ENCODE measurements at places on chromosomes 4 and X.

- DNase-seq, result no peak
Observed at GRCh38 chr4:112857461-112857860, 192.0 kb upstream of the ANK2 start.

DNA sequence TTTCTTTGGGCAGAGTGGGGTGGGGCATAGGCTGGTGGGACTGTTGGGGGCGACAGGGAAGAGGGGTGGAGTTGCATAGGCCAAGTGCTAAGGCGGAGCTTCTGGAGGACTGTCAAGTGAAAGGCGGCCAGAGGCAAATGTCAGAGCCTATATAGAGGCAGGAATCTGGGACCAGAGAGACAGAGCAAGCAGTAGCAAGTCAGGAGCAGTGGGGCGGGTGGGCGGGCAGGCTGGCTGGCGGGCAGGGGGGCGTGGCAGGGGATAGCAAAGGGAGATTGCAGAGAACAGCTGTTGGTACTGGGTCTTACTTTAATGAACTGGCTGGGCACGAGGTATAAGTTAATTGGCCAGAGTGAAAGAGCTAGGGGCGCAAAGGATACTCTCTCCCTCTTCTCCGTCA is 89.8 kb downstream of the RTL9 start:
- no peak for DNase-seq

GRCh38 chr4:136505020-136505419 is 1027.3 kb downstream of the PCDH18 start:
- no peak for DNase-seq

DNA sequence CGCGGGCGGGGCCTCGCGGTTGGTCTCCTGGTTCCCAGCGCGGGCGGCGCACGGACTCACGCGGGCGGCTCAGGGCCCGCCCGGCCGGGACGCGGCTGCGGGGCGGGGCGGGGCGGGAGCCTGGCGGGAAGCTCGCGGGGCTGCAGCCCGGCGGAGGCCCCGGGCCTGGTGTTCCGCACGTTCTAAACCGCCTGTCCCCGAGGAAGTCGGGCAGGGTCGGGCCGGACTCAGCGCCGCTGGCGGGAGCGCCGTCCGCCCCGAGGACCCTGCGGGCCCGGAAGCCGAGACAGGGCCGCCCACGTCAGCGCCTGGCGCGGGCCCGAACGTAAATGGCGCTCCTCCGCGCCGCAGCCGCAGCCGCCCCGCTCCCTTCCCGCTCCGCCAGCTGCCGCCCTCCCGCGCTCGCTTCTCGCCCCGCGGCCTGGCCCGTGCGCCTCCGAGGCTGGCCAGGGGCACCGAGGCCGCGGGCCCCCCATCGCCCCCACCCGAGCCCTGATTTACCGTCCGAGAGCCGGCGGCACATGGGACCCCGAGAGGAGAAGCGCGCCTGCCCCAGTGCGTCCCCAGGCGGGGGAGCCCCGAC is 309 bp upstream of the CTBP1 start:
- peak; percentile 85 for DNase-seq

DNA sequence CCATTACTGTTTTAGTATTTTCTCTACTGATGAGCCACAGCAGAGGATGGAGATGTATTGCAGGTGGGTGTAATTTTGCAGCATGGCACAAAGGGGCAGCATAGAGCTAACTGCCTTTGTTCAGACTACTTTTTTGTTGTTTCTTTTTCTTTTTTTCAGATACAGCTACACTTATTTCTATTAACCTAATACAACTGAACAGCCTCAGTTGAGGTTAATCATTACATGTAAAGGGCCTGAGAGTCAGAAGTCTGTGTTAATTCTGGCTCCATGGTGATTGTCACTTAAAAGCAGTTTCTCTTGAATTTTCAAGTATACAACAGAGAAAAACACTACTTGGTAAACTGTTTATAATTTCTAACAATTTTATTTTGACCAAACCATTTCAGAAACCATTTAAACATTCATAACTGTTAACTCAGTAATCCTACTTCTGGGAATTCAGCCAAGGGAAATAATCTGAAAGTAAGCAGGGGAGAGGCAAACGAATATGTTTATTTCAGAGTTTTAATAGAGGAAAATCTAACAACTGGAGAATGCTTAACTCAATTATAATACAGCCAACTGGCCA is 13.9 kb upstream of the PPEF2 start:
- DNase-seq, result peak; percentile 30

DNA sequence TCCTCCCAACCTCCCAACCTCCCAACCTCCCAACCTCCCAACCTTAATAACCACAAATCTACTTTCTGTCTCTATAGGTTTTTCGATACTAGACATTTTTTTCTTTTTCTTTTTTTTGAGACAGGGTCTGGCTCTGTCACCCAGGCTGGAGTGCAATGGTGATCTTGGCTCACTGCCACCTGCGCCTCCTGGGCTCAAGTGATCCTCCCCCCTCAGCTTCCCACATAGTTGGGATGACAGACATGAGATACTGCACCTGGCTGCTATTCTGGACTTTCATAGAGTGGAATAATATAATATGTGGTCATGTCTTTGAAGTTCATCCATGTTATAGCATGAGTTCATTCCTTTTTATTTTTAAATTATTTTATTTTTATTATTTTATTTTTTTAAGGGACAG is 39.5 kb upstream of the ZFX start:
- DNase-seq, result peak; percentile 63

DNA sequence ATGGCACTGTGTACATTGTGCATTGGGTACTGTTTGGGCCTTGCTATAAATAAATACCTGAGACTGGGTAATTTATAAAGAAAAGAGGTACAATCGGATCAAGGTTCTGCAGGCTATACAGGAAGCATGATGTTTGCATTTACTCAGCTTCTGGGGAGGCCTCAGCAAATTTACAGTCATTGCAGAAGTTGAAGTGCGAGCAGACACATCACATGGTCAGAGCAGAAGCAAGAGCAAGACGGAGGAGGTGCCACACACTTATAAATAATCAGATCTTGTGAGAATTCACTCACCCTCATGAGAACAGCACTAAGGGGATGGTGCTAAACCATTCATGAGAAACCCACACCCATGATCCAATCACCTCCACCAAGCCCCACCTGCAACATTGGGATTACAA is 505.0 kb downstream of the ARAP2 start:
- DNase-seq, result no peak

DNA sequence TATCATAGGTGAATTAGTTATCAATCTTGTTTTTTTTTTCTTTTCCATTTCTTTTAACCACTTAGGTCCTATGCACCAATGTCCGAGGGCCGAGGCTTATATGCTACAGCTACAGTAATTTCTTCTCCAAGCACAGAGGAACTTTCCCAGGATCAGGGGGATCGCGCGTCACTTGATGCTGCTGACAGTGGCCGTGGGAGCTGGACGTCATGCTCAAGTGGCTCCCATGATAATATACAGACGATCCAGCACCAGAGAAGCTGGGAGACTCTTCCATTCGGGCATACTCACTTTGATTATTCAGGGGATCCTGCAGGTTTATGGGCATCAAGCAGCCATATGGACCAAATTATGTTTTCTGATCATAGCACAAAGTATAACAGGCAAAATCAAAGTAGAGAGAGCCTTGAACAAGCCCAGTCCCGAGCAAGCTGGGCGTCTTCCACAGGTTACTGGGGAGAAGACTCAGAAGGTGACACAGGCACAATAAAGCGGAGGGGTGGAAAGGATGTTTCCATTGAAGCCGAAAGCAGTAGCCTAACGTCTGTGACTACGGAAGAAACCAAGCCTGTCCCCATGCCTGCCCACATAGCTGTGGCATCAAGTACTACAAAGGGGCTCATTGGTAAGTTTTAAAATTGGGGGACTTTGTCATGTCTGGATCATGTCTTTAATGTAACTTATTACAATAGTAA is 250.7 kb downstream of the RAPGEF2 start:
- peak; percentile 5 for DNase-seq

DNA sequence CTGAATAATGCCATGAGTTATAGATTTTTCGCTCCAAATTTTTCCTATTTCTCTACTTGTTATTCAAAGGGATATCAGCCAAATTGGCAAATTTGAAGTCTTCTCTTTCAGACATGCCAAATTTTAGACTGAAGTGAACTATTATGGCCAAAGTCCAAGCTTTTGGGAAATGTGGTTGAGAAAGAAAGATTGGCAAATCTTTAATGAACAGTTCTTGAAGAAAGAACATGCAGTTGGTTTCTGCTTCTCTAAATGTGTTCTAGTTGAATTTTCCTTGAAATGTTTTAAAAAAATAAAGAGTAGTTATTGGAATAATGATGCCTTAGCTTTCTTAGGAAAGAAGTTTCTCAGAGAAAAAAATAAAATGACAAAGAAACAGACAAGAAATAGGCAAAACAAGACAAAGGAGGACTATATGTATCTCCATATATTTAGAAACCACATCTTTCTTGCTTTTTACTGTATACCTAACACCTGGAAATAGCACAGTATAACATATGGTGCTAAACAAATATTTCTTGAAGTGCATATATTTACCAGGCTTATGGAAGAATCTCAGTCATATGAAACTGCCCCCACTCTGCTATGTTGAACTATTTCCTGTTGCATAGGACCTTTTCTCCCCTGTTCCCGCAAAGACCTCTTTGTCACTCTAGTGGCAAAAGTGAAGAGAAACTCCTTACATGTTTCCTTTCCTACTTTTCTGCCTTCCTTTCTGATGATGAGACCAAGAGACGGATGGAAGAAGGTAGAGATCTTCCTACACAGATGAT is 250.0 kb downstream of the ARHGAP24 start:
- DNase-seq, result no peak

DNA sequence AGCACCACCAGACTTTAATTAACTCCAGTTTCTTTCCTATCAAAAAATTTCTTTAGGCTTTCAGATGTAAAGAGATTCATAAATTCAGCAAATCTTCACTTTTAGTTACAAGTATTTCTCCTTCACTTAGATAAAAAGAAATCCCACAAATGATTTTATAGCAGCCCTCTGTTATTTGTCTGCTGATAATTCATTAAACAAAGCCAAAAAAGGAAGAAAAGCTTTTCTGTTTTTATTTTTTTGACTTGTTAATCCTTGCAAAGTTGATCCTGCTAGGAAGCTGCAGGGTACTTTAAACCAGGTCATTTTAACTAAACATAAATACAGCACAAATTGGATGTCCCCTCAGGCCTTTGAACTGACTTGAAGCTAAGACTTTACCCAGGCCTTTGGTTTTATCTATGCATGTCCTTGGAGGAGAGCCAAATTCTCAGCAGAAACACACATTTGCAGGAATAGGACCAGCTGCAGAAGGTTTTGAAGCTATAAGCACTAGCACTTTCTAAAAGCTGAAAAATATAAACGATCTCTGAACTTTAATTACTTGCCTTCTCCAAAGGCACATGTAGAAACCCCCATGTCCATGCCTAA is 57.5 kb downstream of the PCDH18 start:
- peak; percentile 23 for DNase-seq

DNA sequence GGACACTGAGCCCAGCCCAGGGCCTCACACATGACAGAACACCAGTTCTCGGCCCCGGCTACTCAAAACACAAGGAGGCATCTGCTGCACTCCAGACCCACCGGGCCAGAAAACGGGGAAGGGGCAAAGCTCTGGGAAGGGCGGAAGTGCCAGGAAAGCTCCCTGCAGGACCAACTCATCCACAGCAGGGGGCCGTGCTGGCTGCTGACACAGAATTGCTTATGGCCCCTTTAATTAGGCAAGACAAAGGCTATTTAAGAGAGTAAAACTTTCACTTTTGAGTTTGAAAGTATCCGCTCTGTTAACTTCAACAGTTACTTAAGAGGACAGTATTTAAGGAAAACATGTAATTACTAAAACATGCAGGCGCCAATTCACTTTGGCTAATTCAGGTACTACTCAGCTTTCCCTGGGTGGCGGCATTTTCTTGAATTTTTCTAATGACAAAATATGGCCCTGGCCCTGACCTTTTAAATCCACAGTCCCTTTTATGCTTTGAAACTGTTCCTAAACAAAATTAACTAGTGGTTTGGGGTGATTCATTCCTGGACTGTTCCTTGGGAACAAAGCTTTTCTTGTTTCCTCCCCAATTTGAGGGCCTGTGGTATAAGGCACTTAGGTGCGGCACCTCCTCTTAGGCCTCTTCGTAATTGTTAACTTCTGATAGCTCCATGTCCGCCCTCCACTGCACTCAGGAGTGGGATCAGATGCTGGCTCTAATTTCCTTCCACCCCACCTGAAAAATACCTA is 40.4 kb downstream of the NSG1 start:
- DNase-seq, result no peak

DNA sequence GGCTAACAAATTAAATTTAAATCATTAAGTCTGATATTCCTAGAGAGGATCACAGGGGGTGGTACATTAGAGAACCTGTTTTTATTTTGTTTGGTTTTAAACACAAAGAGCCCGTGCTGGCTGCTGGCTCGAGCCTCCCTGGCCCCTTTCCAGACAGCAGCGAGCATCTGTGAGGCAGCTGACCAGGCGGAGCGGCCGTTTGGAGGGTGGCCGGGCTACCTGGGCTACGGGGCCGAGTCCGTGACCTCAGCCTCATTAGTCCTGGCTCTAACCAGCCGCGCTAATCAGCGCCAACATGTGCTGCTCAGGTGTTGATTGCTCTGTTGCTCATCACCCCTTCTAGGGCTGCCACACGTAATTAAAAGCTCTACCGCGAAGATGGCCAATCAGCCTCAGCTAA is 35.3 kb downstream of the DCTD start:
- DNase-seq, result no peak

DNA sequence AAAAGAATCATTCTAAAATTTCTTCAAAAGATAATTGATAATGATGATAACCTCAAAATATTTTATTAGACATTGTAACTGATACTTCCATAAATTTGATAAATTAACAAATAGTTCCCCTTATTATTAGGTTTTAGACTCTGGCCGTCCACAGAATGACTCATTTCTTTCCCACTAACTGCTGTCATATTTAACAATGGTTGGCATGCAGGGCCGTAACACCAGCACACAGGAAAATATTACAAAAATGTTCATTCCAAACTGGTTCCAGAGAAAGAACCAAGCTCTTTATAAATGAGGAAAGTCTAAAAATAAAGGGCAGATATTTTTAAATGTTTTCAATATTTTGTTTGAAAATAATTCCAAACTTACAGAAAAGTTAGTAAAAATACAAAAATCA is 28.2 kb downstream of the WDFY3 start:
- DNase-seq, result no peak

- DNase-seq, result no peak
Observed at GRCh38 chr4:157291071-157291470, 70.5 kb downstream of the GRIA2 start.

DNA sequence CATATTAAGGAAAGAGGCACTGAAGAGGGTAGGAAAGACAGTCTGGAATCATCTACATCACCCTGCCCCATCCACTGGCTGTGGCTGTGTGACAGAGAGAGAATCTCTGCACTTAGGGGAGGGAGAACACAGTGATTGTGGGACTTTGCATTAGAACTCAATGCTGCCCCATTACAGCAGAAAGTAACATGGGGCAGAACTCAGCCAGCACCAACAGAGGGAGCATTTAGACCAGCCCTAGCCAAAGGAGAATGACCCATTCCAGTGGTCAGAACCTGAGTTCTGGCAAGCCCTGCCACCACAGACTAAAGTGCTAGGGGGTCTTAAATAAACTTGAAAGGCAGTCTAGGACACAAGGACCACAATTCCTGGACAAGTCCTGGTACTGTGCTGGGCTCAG is 37.9 kb downstream of the ZNF330 start:
- no peak for DNase-seq

GRCh38 chr4:33802578-33802977 is 2441.7 kb downstream of the ARAP2 start:
- no peak for DNase-seq

Data from renal cortex interstitium (tissue), 15 donors.